Kidney (tissue), 22 donors: ENCODE measurements at places on chromosomes 3 and 15. TPM values are rescaled to one million over a fixed set of nuclear protein-coding genes. Genes with fewer than 3 reads are reported as not detected.
A peak's percentile ranks its signal among the peaks of the same experiment; 100 is the strongest.

SNX22 gene
- 1.1 TPM for polyA plus RNA-seq

CPN2 gene
- 15.8 TPM for polyA plus RNA-seq

CCDC13 gene
- 7.0 TPM for polyA plus RNA-seq

HYAL1 gene
- polyA plus RNA-seq: 126 TPM

LDHAL6B gene
- not detected for polyA plus RNA-seq

GOLGA6D gene
- polyA plus RNA-seq: not detected

SLC51B gene
- polyA plus RNA-seq: 40.9 TPM

AMIGO3 gene
- polyA plus RNA-seq: 0.73 TPM

SNTN gene
- polyA plus RNA-seq: not detected

DHFR2 gene
- 4.0 TPM for polyA plus RNA-seq

GRAMD1C gene
- polyA plus RNA-seq: 21.0 TPM

DCLK3 gene
- not detected for polyA plus RNA-seq

GRCh38 chr15:89652131-89652530 lies 3.1 kb downstream of the KIF7 start:
- DNase-seq: no peak

- no peak for DNase-seq
These were observed 37.7 kb downstream of the LRIG1 start for GRCh38 chr3:66463054-66463631.

DNA sequence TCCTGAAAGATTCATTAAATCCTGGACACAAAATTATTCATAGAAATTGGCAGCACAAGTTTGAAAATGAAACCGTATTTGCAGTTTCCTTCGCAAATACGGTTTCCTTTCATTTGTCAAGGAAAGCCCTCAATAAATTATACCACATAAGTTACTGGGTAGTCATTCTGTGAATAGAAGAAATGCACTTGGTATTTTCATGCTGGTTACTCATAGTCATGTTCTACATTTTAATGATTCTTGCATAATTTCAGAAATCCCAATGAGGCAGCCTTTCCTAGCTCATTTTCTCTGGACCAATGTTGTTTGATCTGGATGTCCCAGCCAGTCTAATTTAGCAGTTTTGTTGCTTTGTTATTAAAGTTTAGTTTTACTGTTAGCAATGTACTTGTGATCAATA lies 43.2 kb downstream of the MINAR1 start:
- no peak for DNase-seq

GRCh38 chr15:69119683-69120395 lies 40.6 kb upstream of the GLCE start:
- no peak for DNase-seq

DNA sequence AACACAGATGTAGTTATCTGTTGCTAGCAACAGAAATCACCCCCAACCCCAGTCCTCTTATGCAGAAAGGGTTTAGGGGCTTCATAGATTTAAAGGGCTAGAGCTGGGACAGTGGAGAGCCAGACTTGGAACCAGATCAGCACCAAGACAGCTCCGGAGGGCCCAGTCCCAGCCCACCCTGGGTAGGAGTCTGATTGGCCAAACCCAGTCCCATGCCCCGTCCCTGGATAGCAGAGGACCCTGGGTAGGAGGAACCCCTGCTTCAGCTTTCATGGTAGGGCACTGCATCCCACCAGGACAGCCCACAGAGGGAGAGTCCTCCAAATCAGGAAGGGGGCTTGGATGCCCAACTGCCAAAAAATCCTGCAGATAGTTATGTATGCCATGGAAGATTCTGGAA lies 103.0 kb downstream of the CORO2B start:
- no peak for DNase-seq

DNA sequence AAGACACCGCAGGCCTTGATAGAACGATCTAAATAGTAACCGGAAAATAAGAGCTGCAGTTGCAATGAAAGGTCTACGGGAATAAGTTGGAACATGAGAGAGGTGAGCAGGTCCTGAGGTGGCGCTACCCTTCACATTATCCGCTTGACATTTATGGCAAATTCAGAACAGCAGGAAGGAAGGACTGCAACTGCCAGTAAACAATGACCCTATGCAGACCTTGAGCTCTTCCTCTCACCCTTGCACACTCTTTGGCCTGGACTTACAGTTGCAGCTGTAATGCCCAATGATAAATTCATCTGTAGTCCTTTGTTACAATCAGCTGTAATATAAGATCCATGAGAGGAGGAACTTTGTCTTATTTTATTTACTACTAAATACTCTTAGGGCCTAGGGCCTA lies 32.3 kb upstream of the TRIM59 start:
- no peak for DNase-seq

DNA sequence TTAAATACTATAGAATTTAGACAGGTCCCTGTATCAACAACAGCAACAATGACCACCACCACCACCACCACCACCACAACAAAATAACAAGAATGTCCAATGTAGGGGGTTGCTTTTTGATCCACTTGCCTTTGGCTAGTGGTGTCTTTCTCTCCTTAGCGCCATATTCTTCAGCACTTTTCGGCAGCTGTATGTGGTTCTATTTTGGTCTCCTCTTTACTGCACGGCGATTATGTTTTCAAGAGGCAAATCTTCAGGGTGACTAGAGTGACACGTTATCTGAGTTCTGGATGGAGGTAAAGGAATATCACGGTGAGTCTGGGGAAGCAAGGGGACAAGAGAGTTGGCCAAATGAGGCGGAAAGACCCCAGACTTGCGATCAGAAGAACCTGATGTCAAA lies 56.1 kb downstream of the ST6GAL1 start:
- DNase-seq: no peak

DNA sequence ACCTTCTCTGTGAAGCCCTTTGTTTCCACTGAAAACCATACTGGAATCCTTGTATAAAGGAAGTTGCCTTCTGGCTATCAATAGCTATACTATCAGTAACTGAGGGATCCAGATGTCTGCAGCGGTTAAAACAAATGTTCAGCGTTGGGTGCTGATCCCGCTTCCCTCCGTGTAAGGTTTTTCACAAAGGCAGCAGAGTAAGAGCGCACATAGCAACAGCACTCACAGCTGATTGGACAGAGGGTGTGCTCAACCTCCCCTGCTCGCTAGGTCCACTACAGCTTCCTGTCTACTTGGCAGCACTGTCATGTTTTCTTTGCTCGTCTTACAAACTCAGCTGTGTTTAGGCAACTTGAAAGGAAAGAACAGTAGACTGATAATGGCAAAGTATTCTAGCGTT lies 27.3 kb downstream of the ATOSA start:
- peak; percentile 73 for DNase-seq

- no peak for DNase-seq
These were observed 2.5 kb downstream of the SNRK start for GRCh38 chr3:43288850-43289249.

GRCh38 chr3:49238274-49239127 lies 38.5 kb downstream of the C3orf62 start:
- no peak for DNase-seq

- no peak for DNase-seq
These were observed 301.2 kb downstream of the MECOM start for GRCh38 chr3:169362301-169362700.

DNA sequence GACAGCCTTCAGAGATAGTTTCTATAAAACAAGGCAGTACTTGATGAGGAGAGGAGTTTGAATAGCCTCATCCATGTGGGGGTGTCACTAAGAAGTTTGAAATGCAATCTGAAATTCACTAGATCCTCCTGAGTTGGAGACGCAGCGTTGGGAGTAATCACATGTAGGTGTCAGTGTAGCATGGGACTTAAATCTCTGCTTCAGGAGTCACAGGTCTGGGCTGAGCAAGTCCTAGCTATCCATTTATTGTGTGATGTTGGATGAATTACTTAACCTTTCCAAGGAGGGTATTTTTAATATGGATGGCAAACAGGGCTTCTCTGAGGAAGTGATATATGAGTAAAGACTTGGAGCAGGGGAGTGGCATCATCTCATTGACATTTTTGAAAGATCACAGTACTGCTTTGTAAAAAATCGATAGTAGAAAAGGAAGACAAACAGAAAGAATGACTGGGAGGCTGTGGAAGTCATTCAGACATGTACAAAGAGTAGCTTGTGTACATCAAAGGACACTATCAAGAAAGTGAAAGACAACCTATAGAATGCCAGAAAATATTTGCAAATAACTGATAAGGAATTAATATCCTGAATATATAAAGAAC lies 17.1 kb downstream of the CP start:
- no peak for DNase-seq

- no peak for DNase-seq
These were observed 675.2 kb downstream of the AGBL1 start for GRCh38 chr15:86754846-86755245.

DNA sequence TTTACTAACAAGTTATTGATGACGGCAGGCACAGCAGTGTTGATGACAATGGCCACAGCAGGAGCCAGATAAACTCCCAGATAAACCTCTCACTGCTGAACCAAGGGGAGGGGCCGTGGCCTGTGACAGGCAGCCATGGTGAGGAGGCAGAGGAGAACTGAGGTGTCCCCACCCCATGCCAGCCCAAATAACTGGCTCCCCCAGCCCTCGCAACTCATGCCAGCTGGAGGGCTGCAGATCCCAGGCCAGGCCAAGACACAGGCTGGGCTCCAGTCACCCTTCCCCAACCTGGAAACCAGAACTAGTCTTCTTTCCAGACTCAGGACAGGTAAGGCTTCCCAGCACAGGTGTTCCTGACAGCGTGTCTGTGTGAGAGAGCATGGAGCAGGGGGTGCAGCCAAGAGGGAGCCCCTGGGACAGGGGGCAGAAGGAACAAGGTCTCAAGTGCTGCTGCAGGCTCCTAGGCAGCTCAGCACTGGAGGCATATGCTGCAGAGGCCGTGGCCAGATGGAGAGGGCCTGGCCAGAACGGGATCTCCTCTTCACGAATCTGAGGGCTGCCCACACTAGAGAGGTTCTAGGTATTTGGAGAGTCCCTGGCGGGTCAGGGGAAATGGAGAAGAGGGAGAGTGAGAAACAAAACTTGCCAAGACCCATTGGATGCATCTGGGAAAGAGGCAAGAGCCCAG lies 15.9 kb downstream of the PLA2G4F start:
- peak; percentile 22 for DNase-seq

- DNase-seq: no peak
These were observed 29.1 kb upstream of the SUCLG2 start for GRCh38 chr3:67683522-67683921.

- DNase-seq: no peak
These were observed 103.2 kb downstream of the CHL1 start for GRCh38 chr3:299590-300301.

DNA sequence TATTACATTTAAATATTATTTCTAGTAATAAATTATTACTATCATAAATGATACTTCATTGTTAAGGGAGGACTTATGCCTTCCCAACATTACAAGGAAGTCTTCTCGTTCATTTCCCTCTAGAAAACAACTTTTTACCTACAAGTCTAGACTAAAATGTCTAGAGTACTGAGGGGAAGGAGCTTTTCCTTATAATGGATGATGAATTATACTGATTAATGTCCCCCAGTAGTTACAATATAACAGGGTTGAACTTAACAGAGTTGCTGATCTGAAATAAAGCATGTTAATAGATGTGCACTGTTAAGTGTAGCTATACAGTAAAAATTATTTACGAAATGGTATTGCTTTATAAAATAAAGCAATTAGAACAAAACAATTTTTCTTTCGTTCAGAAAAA lies 2.7 kb upstream of the MNS1 start:
- DNase-seq: no peak

GRCh38 chr15:78387246-78388037 lies 47.3 kb downstream of the CRABP1 start:
- no peak for DNase-seq

DNA sequence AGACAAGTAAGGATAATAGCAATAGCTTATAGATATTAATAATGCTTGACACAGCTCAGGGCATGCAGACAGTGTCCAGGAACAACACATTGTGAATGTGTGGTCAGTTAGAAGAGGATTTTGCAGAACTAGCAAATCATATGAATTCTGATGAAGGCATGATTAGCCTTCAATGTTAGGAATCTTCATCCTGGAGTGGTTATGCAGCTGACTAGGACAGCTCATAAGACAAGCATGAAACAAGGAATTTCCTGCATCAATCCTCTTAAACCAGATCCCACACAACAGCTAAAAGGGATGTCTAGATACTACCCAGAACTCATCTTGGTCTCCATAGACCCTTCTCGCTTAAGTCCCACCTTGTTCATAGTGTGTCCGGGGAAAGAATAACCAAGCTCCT lies 499.0 kb upstream of the ATP11B start:
- DNase-seq: no peak

DNA sequence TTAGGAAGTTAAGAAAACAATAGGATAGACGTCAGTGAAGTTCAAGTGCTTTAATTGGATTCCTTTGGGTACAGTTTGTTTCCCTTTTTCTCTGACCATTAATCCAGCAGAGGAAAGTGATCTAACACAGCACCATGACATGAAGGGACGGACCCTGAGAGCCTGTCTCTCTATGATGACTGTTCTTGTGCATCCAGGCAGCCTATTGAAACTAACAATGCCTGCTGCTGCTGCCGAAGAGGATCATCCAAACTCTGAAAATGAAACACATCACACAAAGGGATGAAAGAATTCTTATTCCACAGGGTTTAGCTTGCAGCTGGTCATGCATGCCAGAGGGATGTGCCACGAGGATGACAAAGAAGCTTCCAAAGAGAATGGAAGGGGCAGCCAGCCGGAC lies 75.5 kb downstream of the ZBTB20 start:
- DNase-seq: peak; percentile 31

- DNase-seq: no peak
These were observed 313.9 kb downstream of the POLQ start for GRCh38 chr3:121231872-121232271.

GRCh38 chr3:32493437-32494414 lies 8.9 kb downstream of the CMTM6 start:
- no peak for DNase-seq

GRCh38 chr3:186141790-186142189 lies 32.9 kb upstream of the ETV5 start:
- DNase-seq: peak; percentile 80

GRCh38 chr15:34128898-34129297 lies 27.0 kb downstream of the PGBD4 start:
- no peak for DNase-seq
